GM13976 (cell line): ENCODE measurements at places on chromosomes 1 and 21.

GRCh38 chr1:230883967-230884366 is 15.6 kb upstream of the C1orf198 start:
- DNase-seq, result no peak

DNA sequence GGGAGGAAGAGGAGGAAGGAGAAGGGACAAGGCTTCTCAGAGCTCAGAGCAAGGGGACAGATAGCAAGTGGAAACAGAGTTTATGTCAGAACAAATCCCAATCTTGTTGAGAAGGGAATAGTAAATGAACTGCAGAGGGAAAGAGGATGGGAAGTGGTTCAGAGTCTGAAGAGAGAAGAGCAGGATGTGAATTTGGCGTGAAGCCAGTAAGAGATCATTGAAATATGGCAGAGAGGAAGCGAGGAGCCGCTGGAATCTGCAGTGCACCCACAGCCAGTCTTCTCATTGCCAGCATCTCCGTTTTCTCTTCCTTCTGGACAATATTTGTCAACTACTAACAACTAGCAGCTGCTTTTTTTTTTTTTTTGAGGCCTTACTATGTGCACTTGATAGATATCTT is 19.1 kb downstream of the OLFML3 start:
- no peak for DNase-seq

DNA sequence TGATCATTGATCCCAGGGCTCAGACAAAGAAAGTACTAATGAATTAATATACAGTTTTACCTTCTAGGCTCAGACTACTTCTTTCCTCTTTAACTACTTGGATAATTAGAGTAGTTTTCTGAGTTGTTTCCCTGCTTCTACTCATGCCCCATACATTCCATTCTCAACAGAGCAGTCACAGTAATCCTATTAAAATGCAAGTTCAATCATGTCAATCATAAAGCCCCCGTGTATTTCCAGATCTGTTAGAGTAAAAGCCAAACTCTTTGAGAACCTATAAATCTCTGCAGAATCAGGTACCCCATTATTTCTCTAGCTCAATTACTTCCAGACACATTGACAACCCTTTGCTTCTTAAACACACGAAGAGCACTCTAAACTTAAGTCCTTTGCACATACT is 242.1 kb upstream of the PRMT6 start:
- no peak for DNase-seq

GRCh38 chr1:38818175-38818976 is 41.2 kb downstream of the RRAGC start:
- DNase-seq, result peak; percentile 83

- DNase-seq, result no peak
Measured at GRCh38 chr1:4178501-4179113, 278.5 kb upstream of the C1orf174 start.

- DNase-seq, result no peak
Measured at GRCh38 chr1:90925928-90926869, 95.6 kb downstream of the ZNF644 start.

GRCh38 chr1:29900712-29901111 is 664.4 kb downstream of the PTPRU start:
- DNase-seq, result no peak

GRCh38 chr21:42002421-42002958 is 7.7 kb downstream of the ZBTB21 start:
- peak; percentile 58 for DNase-seq

DNA sequence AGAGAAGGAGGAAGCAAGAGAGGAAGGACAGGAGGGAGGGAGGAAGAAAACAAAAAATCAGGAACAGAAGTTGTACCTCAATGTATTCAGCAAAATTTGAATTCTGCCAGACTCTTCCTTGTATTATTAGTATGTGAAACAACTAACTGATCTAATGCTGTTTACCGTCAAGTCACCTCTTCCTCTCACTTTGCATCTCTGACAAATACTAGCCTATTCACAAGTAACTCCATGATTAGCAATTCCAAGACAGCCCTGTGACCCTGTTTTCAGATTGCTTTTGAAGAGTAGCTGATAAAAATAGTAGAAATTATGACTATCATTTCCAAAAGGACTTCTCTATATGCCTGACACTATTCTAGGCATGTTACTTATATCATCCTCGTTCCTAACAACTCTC is 445.4 kb downstream of the NEGR1 start:
- no peak for DNase-seq

DNA sequence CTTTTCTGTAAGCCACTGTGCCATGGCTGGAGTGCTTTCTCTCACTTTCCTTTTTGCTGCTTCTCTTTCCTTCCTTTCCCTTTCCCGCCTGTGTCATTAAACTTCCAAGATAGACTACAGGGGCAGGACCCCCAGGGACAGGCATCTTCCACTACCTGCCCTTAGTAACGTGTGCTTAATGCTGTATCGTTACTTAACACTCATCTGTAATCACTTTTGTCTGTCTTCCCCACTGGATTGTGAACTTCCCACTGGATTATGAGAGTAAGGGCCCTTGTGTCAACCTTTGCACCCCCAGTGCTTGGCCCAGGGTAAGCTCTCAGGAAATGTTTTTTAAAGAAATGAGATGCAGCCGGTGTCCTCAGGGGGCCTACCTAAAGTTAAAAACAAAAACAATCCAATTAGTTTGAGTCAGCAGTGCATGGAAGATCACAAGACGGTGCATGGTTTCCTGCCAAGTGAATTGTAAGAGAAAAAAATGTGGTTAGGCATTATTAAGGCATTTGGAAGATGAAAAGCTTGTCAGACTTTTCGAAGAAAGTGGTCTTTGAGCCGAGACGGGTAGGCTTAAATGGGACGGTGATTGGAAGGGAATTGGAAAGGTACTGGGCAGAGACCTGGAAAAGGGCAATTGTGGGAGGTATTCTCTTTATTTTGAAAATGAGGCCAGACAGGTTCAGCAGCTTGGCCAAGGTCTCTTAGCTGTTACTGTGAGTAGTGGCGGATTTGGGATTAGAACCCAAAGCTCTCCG is 958 bp downstream of the LYPLAL1 start:
- no peak for DNase-seq

DNA sequence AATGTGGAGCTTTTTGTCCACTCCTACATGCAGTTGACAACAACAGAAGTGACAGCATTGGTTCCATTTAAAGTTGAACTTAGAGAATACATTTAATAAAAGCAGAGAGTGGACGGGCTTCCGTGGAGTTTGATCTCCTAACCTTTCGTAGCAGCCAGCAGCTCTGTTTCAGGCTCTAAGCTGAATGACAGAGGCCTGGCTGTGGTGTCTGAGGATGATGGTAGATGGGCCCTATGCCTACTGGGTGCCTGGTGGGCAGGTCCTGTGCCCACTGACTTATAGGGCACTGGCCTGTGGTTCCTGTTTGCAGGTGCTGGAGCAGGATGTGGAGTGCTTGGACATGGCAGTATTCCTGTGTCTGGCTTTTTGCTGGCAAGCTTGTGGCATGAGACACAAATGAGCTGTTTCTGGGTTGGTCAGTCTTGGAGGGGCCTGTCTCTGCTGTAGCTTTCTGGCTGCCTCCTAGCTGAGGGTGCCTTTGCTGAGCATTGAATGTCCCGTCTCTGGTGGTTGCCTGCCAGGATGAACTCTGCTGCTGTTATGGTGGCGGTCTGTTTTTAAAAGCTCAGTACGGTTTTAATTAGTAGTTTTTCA is 54.6 kb downstream of the PRDM2 start:
- DNase-seq, result no peak

- no peak for DNase-seq
Measured at GRCh38 chr1:5903680-5904079, 88.5 kb downstream of the NPHP4 start.

GRCh38 chr1:209150114-209150513 is 433.4 kb upstream of the CAMK1G start:
- DNase-seq, result no peak

DNA sequence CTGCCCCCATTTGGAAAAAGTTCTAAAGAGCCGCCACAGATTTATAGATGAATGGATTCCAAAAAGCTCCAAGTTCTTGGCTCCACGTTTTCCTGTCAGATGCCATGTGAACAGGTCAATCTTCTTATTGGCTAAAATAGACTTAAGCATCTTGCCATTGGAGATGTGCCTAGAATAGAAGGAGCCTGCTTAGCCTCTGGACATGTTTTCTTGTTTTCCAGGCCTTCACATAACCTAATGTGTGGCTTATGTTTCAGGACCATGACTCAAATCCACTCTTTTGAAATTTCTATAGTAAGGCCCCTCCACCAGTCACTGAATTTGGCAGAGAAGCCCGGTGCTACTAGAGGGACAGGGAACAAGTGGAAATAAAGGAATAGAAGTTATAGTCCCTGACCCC is 31.5 kb downstream of the PHC2 start:
- DNase-seq, result no peak

- DNase-seq, result no peak
Measured at GRCh38 chr1:22747021-22747734, 36.5 kb downstream of the EPHB2 start.
